MM.1S (cell line): ENCODE measurements at places on chromosomes 4 and X.

- DNase-seq = no peak
These were observed 3.1 kb downstream of the DCAF16 start for GRCh38 chr4:17807446-17807845.

- peak; percentile 61 for DNase-seq
These were observed 980 bp upstream of the FHDC1 start for GRCh38 chr4:152935143-152935542.

GRCh38 chr4:76518241-76518640, 83.2 kb downstream of the SHROOM3 start:
- DNase-seq = no peak

DNA sequence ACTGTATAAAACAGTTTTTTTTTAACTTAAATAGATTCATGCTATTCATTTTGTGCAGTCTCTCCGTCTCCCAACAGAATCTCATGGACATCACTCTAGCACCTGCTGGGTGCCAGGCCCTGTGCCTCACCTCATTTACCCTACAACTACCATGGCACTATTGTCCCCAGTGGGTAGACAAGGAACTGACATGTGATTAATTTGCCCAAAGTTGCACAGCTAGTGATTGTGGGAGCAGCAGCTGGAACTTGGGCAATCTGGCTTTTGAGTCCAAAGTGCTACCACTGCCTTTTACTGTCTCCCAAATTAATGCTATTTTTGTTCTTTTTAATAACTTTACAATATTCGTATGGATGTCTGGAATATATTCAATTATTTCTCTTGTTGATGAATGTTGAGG, 11.2 kb upstream of the PGRMC2 start:
- DNase-seq = no peak

GRCh38 chrX:155001873-155002272, 20.6 kb downstream of the F8 start:
- DNase-seq = no peak

GRCh38 chrX:112672788-112673560, 6.8 kb downstream of the LHFPL1 start:
- DNase-seq = no peak

GRCh38 chrX:7841084-7841805, 1.7 kb upstream of the VCX start:
- no peak for DNase-seq

DNA sequence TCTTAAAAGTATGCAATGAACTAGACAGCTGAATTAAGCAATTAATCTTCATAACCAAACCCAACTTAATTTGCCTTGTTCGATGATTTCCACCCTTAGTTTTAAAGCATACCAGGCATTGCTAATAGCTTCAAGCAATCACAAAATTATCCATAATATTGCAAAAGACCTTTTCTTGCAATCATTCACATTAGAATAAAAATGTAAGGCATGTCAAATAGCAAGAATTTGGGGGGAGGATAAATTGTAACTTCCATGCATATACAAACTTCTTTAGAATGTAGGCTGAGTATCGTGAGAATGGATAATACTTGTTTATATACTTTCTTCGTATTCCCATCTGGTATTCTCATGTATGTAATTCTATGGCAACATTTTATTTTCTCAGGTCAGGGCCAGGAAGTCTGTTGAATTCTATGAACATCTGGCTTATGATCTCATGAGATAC, 28.7 kb upstream of the BMP2K start:
- DNase-seq = no peak

DNA sequence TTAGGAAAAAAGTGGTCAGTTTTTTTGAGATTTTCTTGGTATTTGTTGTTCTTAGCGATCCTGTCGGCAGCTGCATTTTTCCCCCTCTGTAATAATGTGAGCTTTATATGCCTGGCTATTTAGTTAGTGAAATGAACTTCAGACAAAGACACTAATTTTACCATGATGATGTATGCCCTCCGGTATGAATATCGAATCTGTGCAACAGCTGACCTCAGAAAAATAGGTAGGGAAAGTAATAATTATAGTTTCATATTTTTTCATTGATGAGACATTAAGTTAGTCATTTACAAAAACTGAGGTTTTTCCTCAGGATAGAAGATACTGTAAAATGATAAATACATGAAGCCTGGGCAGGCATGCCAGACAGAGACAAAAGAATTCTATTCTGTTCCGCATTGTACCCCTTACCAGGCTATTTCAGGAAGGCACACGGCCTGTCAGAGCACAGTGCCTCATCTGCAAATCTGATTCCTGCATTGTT, 155.8 kb downstream of the SHROOM3 start:
- no peak for DNase-seq

GRCh38 chr4:19623866-19624265, 627.8 kb upstream of the SLIT2 start:
- DNase-seq = no peak
